Neural crest cell (in vitro differentiated cells): ENCODE measurements at places on chromosomes 13 and 19. TPM values are rescaled to one million over a fixed set of nuclear protein-coding genes. Genes with fewer than 3 reads are reported as not detected.

The DIRAS1 gene
- total RNA-seq = 19.9 and 24.4 TPM in 2 replicates

The ELSPBP1 gene
- not detected in 2 replicates for total RNA-seq

The SMIM7 gene
- 78.7 and 79.1 TPM in 2 replicates for total RNA-seq

DNA sequence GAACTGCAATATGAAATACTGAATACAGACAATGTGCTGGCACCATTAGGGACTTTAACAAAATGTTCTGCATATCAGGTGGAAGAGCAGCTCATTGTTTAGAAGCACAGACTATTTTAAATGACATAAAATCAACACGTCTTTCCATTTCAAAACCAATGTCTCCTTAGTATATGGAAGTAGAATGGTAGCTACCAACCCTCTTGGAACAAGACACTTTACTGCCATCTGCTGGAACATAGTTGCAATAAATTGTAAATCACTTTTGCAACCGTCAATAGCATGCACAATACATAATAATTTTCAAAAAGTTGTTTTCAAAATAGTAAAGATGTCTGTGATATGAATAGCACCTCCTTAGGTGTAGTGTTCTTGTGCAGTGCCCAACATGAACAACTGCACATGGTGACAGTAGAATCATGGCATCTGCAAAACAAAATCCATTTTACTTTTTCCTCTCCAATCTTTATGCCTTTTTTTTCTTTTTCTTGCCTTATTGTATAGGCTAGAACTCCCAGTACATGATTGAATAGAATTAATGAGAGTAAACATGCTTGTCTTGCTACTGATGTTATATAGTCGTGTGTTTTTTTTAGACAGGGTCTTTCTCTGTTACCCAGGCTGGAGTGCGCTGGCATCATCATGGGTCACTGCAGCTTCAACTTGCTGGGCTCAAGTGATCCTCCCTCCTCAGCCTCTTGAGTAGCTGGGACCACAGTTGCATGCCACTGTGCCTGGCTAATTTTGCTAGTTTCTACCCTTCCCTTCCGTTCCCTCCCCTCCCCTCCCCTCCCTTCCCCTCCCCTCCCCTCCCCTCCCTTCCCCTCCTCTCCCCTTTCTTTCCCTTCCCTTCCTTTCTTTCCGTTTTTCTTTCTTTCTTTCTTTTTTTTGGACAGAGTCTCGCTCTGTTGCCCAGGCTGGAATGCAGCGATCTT, 7.8 kb upstream of the LYPD5 start:
- DNase-seq = no peak

GRCh38 chr13:58379221-58379620, 747.7 kb downstream of the PCDH17 start:
- no peak for DNase-seq

GRCh38 chr19:42201489-42202289, 15.8 kb downstream of the DEDD2 start:
- no peak for DNase-seq

DNA sequence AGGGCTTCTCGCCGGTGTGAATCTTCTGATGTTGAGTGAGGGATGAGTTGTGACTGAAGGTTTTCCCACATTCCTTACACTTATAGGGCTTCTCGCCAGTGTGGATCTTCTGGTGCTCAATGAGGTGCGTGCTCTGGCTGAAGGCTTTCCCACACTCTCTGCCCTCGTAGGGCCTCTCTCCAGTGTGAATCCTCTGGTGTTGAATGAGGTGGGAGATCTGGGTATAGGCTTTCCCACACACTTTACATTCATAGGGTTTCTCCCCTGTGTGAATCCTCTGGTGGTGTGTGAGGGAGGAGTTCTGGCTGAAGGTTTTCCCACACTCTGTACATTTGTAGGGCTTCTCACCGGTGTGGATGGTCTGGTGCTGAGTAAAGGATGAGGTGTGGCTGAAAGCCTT, 33.2 kb downstream of the ZNF473 start:
- no peak for DNase-seq

The NKPD1 gene
- total RNA-seq = 0.16 and 0.39 TPM in 2 replicates
